ELF-1 (cell line): ENCODE measurements at places on chromosomes 3 and 15.

DNA sequence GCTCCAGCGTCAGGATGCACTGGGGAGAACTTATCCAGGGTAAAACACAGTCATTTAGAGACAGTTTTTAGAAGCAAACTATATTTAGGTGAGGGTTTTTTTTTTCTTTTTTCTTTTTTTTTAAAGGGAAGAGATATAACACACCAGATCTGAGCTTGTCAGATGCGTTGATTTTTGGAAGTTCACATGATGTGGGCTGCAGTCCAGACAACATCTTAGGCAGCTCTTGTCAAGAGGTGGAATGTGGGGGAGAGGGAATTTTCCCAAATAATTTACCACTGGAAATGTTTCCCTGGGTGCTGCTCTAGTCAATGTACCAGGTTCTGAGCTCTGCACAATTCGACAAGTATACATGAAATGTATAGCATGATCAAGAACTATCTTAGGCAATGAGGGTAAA lies 93.3 kb downstream of the OXNAD1 start:
- no peak for DNase-seq

GRCh38 chr3:38397320-38397719 lies 50.7 kb downstream of the XYLB start:
- peak; percentile 73 for DNase-seq

GRCh38 chr3:142210144-142210543 lies 15.2 kb downstream of the GK5 start:
- no peak for DNase-seq

DNA sequence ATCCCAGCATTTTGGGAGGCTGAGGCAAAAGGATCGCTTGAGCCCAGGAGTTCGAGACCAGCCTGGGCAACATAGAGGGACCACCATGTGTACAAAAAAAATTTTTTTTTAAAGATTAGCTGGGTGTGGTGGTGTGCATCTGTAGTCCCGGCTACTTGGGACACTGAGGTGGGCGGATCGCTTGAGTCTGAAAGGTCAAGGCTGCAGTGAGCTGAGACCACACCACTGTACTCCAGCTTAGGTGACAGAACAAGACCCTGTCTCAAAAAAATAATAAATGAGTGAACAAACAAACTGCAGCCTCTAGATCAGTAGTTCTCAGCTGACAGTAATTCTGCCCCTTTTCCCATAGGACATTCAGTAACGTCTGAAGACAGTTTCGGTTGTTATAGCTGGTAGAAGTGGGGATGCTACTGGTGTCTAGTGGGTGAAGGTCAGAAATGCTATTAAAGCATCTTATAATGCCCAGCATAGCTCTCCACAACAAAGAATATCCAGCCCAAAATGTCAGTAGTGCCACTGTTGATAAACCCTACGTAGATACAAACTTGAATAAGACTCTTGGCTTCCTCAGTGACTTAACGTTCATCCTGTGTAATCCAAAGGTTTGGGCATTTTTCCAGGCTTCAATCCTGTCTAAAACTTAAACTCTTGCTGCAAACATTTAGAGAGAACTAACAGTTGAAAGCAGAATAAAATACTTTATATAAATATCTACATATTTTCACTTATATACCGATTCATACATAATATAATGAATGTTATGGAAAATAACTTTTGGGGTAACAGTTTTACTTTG lies 10.6 kb downstream of the SMC4 start:
- no peak for DNase-seq

GRCh38 chr15:100140527-100141308 lies 201.1 kb downstream of the ADAMTS17 start:
- no peak for DNase-seq

- no peak for DNase-seq
Observed at GRCh38 chr3:46944191-46944590, 32.4 kb downstream of the CCDC12 start.

GRCh38 chr3:52402706-52403270 lies 42.1 kb downstream of the SEMA3G start:
- DNase-seq, result no peak

GRCh38 chr3:2940062-2940461 lies 170.1 kb downstream of the IL5RA start:
- no peak for DNase-seq

- no peak for DNase-seq
Observed at GRCh38 chr3:43742920-43743319, 52.2 kb downstream of the ABHD5 start.

GRCh38 chr15:65306551-65306950 lies 2.1 kb downstream of the RNU5B-1 start:
- no peak for DNase-seq

GRCh38 chr3:184525337-184526087 lies 36.1 kb upstream of the EPHB3 start:
- DNase-seq, result peak; percentile 65

GRCh38 chr3:146093896-146094295 lies 67.1 kb downstream of the PLOD2 start:
- DNase-seq, result no peak

- DNase-seq, result no peak
Observed at GRCh38 chr15:63332367-63333124, 49.1 kb downstream of the CA12 start.

DNA sequence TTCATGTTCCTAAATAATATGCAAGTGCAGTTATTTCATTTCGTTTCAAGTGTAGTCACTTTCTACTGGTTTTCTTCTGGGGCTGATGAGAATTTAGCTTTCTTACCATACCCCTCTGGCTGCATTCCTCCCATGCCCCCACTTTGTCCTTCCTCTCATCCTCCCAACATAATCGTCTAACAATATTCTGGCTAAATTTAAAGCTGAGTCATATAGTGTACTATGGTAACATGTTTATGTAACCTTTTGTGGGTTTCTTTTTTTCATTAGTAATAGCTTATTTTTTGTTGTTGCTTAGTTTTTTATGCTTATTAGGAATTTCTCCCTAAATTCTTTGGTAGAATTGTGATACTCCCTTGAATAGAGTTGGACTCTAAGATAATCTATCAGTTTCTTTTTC lies 30.5 kb downstream of the DUT start:
- DNase-seq, result no peak

DNA sequence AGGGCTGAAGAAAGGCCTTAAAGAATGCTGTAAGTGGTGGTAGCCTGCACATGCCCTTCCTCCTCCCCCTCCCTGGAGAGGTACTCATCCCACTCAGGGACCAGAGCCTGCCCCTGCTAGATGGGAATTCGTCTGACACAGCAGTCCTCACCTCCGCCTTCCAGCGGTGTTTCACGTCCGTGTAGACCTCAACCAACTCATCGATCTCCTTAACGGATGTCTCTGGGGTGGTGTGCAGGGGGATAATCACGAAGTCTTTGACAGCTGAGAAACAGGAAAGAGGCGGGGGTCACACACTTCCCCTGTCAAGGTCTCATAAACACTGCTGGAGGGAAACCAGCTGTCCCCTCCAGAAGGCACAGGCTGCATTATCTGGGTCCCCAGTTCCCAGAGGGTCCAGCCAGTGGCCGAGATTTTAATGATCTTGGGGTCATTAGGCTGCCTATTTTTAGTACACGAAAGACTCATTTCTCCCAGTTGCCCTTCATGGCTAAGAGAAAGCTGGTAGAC lies 9.9 kb downstream of the DNASE1L3 start:
- DNase-seq, result no peak

GRCh38 chr3:49648354-49649019 lies 25.7 kb upstream of the APEH start:
- no peak for DNase-seq

GRCh38 chr3:143040261-143040879 lies 39.0 kb downstream of the U2SURP start:
- DNase-seq, result no peak

DNA sequence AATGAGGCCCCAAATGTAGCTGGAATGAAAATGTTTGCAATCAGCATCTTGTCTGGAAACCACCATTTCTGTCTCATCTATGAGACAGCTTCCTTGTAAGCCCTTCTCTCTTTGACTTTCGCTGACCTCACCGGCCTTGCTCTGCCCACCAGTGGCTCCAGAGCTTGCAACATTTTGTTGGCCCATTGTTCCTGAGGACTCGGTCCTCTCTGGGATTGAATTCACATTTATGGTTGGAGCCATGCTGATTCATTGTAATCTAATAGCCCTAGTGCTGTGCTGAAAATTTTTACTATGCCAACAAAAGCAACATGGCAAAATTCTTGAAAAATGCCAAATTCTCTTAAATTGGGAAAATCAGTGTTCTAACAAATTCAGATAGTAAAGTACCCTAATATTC lies 37.2 kb downstream of the ABHD5 start:
- DNase-seq, result no peak

- DNase-seq, result no peak
Observed at GRCh38 chr15:90972133-90972532, 17.4 kb downstream of the RCCD1 start.
